ENCODE measurements at places on chromosomes 5 and 9. TPM values are rescaled to one million over a fixed set of nuclear protein-coding genes. Genes with fewer than 3 reads are reported as not detected.

GRCh38 chr5:15711892-15712291 is 211.9 kb downstream of the FBXL7 start:
- peaks cover 19% of the 10 kb centered on the region for H3K4me1 ChIP-seq
- H3K4me3 ChIP-seq = no peak overlapping the region
- H3K27ac ChIP-seq = no peak overlapping the region
- H3K27me3 ChIP-seq = no peaks in the 10 kb centered on the region
- H3K36me3 ChIP-seq = no peaks in the 10 kb centered on the region
- DNase-seq = no peak

- no peak overlapping the region for H3K27ac ChIP-seq
- no peaks in the 10 kb centered on the region for H3K27me3 ChIP-seq
- no peak for DNase-seq
- no peaks in the 10 kb centered on the region for H3K36me3 ChIP-seq
- no peak overlapping the region for H3K4me3 ChIP-seq
Observed at GRCh38 chr5:77101298-77101697, 14.2 kb upstream of the ZBED3 start.

Gene IPPK
- 7.4 TPM for total RNA-seq

DNA sequence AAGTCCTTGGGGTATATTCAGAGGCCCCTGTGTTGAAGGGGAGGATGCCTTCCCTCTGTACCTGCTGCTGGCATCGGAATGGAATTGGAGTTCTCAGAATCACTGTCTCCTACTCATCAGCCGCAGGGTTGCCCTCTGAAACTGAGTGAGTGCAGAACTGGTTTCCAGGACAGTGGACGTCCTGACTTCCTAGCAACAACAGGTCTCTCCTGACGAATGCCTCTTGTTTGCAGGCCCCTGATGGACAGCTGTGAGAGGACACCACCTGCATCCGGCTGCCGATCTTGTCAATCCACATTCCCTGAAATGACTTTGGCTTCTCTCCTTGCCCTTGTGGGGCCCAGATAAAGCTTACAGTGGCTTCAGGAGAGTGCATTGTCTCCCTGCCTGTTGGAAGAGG is 274.5 kb downstream of the NSG2 start:
- no peak overlapping the region for H3K27ac ChIP-seq
- no peak for DNase-seq
- H3K4me1 ChIP-seq = no peaks in the 10 kb centered on the region
- H3K36me3 ChIP-seq = no peaks in the 10 kb centered on the region

Gene IL11RA
- 90.3 TPM for total RNA-seq

DNA sequence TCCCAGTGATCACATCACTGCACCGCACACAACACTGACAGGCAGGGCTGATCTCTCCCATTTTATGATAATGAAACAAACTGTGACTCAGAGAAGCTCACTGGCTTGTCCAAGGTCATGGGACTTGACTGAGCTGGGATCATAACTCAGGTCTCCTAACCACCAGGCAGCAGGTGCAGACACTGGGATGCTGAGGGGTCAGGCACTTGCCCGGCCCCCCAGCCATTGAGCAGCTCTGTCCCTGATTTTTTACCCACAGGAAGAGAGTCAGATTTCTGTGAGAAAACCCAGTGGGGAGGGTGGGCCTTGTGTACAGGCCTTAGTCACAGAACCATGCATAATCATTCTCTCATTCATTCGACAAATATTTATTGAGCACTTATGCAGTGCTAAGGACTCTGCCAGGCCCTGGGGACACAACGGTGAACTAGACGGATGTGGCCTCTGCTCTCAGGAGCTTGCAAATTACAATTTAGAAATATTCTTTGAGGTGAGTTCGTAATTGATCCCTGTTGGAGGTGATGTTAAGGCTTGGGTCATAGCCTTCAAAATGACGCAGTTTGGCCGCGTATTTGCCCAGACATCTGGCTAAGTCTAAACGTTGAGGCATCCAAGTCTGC is 54.5 kb upstream of the TGFBR1 start:
- no peaks in the 10 kb centered on the region for H3K27me3 ChIP-seq
- peaks cover 11% of the 10 kb centered on the region for H3K36me3 ChIP-seq
- peaks cover 50% of the 10 kb centered on the region for H3K4me1 ChIP-seq
- no peak for DNase-seq
- no peak overlapping the region for H3K4me3 ChIP-seq

GRCh38 chr9:135077497-135078200 is 9.8 kb upstream of the OLFM1 start:
- H3K4me3 ChIP-seq = no peak overlapping the region
- H3K36me3 ChIP-seq = no peaks in the 10 kb centered on the region
- peaks cover 10% of the 10 kb centered on the region for H3K4me1 ChIP-seq
- H3K27ac ChIP-seq = no peak overlapping the region

DNA sequence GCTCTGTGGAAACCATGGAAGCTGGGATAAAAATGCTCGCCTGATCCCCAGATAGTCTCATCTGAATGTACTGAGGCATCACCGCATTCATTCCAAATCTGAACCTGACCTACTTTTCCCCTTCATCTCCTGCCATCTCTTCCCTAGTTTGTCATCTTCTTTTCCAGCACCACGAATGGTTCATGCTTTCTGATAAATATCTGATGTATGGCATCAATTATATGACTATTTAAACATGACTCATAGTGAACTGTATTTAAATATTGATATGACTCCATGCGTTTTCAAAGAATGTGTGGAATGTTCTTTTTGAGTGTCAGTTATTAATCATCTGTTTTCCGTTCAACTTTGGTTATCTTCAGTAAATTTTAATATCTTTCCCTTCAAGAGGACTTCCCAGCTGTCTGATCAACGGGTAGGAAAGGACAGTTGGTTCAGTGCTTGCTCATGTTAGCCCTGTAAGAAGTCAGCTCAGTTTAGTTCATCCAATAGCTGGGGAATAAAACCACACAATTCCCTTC is 21.1 kb downstream of the BASP1 start:
- H3K4me3 ChIP-seq = no peak overlapping the region
- no peaks in the 10 kb centered on the region for H3K4me1 ChIP-seq
- H3K36me3 ChIP-seq = no peaks in the 10 kb centered on the region
- H3K27ac ChIP-seq = no peak overlapping the region
- no peak for DNase-seq
- H3K27me3 ChIP-seq = no peaks in the 10 kb centered on the region

- no peak overlapping the region for H3K4me3 ChIP-seq
- no peaks in the 10 kb centered on the region for H3K27me3 ChIP-seq
- DNase-seq = no peak
- H3K27ac ChIP-seq = no peak overlapping the region
Observed at GRCh38 chr5:35058374-35058788, 10.6 kb upstream of the AGXT2 start.

Gene MYOT
- 22.1 TPM for total RNA-seq

DNA sequence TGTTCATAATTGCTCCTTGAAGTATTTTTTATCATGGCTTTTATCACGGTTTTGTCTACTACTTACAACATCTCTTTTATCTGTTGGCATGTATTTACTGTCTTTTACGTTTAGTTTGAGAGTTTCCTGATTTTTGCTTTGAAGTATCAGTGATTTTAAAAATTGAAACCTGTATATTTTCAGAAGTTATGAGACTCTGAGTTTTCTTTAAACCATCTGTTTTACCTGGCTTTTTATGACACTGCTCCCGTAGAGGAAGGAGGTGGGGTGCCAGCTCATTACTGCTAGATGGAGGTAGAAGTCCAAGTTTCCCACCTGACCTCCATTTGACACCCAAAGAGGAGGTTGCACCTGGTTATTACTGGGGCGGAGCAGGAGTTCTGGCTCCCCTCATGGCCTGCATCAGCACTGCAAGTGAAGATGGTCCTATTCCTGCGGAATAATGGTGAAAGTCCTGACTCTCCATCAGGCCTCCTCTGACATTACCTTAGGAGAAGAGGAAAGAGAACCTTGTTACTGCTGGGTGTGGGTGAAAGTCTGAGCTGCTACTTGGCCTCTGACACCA is 10.0 kb upstream of the ZNF131 start:
- peaks cover 5% of the 10 kb centered on the region for H3K4me1 ChIP-seq
- H3K36me3 ChIP-seq = no peaks in the 10 kb centered on the region
- no peak for DNase-seq
- H3K27ac ChIP-seq = no peak overlapping the region
- no peak overlapping the region for H3K4me3 ChIP-seq

Gene PTGS1
- 150 TPM for total RNA-seq

DNA sequence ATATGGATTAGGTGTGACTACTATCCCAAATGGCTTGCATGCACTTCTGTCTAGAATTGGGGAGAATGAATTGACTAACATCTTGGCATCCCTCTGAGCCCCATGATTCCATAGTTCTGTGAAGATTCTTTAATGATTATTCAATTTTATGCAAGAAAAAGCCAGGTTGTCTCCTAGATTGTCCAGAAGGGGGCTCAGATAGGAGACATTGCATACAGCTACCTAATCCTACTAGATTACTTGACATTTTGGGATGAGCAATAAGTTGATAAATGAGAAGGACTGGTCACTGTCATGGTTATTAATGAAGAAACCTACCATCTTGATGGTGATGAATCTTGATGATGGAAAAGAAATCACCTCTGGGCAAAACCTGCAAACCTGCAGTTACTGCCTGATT is 117.0 kb downstream of the CARTPT start:
- no peak for DNase-seq
- no peaks in the 10 kb centered on the region for H3K36me3 ChIP-seq
- H3K4me1 ChIP-seq = peaks cover 6% of the 10 kb centered on the region
- no peaks in the 10 kb centered on the region for H3K27me3 ChIP-seq
